KG1 (cell line): ENCODE measurements at places on chromosomes 2 and 18.

- no peak for DNase-seq
Observed at GRCh38 chr18:74416124-74416523, 41.0 kb downstream of the DIPK1C start.

DNA sequence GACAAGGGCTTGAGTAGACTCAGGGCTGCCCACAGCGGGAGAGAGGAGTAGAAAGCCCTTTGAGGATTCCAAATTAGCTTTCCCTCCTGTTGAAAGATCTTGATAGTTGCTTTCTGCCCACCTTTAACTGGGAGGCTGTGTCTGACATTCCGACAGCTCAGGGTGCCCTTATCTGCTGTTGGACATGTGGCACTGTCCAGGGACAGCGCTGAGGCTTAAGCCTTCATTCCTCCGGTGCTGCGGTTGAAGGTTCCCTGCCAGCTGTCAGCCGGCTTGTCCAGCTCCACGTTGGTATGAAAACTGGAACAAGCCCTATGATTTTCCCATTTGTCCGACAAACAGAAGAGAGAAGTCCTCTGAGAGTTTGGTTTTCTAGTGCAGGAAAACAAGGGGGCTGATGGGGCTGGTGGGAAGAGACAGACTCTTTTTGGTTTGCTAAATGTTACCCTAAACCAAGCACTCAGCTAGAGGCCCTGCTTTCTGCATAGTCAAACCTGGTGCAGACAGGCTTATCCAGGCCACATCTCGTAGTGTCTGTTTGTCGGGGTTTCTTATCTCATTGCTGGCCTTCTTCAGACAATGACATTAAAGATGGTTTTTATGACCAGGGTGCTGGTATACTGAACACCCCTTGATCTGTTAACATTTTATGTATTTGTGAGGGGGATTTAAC, 24.5 kb downstream of the GREB1 start:
- no peak for DNase-seq

GRCh38 chr2:151799886-151800292, 28.3 kb downstream of the ARL5A start:
- DNase-seq, result no peak

DNA sequence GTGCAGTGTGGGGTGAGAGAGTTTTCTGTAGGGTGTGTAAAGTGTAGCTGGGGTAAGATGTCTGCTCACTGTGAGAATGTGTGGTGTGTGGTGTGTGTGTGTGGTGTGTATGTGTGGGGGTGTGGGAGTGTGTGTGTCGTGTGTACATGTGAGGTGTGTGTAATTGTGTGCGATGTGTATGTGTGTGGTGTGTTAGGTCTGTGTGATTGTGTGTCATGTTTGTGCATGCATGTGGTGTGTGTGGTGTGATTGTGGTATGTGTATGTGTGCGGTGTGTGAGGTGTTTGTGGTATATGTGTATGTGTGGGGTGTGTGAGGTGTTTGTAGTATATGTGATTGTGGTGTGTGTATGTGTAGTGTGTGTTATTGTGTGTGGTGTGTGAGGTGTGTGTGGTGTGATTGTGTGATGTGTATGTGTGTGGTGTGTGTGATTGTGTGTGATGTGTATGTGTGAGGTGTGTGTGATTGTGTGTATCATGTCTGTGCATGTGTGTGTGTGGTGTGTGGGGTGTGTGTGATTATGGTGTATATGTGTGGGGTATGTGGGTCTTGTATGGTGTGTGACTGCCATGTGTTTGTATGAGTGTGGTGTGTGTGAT, 241.7 kb upstream of the HDAC4 start:
- no peak for DNase-seq

DNA sequence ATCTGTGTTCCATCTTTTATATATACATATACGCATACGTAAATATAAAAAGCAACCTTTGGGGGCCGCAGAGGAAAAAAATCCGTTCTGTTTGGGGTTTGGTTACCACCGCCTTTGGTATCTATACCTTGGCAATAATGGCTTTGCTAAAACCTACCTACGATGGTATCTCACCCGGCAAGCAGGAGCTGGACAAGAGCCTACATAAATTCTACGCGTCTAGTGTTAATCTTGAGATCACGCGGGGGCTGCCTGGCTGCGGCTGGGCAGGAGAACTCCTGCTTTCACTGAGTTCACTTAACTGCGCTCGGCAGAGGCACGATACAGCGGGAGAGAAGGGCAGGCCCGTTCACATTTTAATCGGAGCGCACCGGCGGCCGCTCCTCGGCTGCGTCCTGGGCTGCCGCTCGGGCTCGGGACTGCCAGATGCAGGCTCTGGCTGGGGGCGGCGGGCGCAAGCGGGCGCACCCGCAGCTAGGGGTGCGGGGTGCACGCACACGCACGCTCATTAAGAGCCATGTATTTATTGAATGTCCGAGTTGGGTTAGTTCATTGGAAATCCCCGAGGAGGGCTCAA, 1.7 kb upstream of the POU3F3 start:
- no peak for DNase-seq

- DNase-seq, result no peak
Observed at GRCh38 chr2:3535467-3535793, 16.1 kb upstream of the ADI1 start.

DNA sequence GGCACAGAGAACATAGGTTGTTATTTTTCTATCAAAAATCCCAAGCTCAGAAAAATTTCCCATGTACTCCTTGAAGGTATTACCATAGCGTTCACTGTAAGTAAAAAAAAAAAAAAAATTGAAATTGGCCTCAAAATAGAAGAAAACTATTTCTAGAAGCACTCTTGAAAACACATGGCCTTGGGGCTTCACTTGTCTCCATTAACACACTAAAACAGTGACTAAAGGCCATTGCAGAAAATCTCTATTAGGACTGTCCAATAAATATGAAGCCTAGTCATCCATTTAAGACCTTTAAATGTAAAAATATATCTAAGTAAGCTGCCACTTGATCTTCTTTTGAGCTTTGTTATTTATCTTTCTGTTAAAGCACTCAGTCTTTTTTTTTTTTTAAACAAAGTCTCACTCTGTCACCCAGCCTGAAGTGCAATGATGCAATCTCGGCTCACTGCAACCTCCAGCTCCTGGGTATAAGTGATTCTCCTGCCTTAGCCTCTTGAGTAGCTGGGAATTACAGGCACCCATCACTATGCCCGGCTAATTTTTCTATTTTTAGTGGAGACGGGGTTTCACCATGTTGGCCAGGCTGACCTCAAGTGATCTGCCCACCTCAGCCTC, 35.8 kb downstream of the CCDC68 start:
- no peak for DNase-seq

- DNase-seq, result no peak
Observed at GRCh38 chr2:129763966-129764365, 215.5 kb upstream of the RAB6C start.

DNA sequence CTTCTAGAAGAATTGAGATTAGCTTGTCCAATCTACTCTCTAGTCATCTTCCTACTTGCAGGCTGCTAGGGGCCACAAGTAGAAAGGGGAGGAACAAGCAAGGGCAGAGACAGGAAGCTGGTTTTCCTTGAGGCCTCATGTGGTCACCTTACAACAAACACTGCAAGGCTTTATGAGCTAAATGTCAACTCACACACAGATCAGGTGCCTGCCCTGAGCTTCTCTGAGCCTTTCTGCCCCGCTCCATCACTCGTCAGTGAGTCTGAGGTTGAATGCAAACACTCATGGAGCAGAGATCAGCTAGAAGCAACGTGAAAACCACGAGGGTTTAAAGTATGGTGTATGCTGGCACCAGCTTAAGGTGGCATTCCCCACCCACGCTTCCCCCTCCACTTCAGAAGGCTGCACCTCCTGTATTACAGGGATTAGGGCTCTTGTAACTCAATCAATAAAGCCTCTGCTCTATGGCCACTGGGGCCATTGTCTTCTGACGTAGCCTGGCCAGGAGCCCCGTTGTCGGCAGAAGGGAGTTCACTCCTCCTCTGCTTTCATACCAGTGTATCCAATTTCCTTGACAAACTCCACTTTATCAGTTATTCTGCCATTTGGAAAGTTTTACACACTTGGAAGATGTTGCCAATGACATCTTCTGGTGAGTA, 5.4 kb upstream of the CRYGC start:
- DNase-seq, result peak; percentile 36

- DNase-seq, result no peak
Observed at GRCh38 chr2:102321941-102322719, 10.8 kb downstream of the IL1RL1 start.

- DNase-seq, result no peak
Observed at GRCh38 chr2:225069477-225069876, 27.2 kb upstream of the DOCK10 start.

- DNase-seq, result no peak
Observed at GRCh38 chr2:74548900-74549826, 4.6 kb downstream of the LOXL3 start.

GRCh38 chr2:100192825-100193224, 50.4 kb upstream of the AFF3 start:
- DNase-seq, result no peak

DNA sequence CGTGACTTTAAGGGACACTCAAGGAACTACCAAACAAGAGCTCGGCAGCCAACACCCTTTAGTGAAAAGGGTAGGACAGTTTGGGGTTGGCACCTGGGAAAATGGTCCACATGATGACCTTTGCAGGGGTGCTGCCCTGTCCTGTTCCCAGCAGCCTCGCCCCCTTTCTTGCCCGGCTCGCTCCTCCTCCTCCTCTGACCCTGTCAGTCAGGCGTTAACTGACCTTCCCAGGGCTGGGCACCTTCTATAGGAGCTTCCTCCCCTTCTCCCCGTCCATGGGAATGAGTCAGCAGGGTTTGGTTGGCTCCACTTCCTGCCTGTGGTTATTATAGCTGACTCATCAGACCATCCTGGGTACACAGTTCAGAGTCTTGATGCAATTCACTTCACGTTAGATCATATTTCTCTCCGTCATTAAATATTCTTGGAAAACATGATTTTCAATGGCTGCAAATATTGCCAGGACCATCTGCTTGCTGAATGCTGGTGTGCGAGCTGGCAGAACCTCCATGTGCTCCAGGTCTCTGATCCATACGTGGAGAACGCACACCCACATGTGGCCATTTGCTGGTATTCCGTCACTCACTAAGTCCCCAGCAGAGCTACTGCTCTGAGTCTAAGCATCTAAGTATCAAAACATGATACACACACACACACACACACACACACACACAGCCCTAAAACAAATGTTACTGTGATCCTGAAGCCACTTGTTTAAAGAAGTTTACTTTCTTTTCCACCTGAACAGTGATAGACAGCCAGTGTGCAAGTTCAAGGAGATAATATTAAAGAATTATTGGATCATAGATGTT, 185.0 kb downstream of the ANAPC1 start:
- DNase-seq, result peak; percentile 66

- DNase-seq, result no peak
Observed at GRCh38 chr2:112839407-112840067, 3.0 kb upstream of the IL1B start.

DNA sequence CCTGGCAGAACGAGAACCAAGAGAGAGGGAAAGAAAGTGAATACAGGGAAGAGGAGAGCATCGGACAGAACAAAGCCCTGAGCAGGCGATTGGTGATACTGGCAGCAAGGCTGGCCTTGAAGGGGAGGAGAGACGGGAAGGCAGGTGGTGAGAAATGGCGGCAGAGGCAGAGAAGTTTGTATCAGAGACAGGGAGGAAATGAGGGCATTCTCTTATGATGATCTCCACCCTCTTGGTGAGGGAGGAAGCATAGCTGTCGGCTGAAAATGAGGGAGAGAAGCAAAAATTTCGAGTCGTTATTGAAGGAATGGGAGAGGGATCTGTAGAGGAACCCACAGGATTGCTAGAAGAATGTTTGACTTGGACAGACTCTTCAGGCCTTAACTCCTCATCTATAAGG, 80.6 kb downstream of the CLIP4 start:
- no peak for DNase-seq

DNA sequence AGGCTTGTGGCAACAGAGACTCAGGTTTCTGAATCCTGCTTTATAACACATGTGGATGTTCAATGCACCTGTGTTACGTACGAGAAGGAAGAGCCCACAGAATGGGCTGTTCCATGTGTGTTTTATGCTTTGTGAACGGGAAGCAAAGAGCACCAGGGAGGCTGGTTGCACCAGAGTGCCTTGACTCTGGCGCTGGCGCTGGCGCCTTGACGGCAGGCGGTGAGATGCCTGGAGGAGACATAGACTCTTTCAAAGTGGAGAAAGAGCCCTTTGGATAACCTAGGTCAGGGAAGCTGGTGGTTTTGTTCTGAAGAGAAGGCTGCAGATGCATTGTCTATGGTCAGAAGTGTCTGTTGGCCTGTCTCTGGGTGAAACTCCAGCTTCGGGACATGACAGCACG, 80.2 kb upstream of the APCDD1 start:
- DNase-seq, result no peak

- no peak for DNase-seq
Observed at GRCh38 chr18:36398419-36398818, 100.9 kb downstream of the FHOD3 start.

- DNase-seq, result no peak
Observed at GRCh38 chr2:172574965-172575364, 19.1 kb downstream of the PDK1 start.

DNA sequence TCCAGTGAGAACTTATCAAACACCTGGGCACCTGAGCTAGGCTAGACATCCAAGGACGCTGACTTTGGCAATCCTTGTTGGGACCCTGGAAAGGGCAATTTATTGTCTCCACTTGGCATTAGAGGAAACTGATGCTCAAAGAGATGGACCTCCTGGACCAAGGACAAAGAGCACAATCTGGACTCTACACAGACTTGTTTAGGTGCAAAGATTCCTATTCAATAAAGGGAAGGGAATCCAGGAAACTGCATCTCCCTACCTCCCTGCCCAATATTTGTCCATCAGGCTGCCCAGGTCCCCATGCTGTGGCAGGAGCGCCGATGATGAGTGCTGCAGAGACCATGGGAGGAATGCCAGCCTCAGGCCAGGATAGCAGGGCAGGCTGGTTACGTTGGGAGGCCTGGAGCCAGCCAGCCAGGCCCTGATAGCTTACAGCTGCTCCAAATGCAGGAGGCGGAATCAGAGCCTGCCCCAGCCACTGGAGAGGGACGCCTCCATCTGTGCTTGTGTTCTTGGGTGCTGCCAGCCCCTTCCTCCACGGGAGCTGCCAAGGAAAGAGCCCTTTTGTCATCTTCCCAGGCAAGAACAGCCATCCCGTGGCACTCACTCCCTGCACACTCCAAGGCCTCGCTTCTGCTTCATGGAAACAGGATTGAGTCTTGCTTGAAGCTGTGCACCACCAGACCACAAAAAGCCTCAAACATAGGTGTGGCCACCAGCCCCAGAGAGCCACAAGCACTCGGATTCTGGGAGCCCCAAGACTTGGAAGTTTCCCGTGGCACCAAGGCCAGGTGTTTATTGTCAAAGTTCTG, 60.0 kb downstream of the HS1BP3 start:
- DNase-seq, result no peak

GRCh38 chr2:13651684-13652131, 935.0 kb downstream of the TRIB2 start:
- no peak for DNase-seq

- DNase-seq, result no peak
Observed at GRCh38 chr2:200193791-200194190, 112.7 kb upstream of the SPATS2L start.
